ENCODE measurements at places on chromosomes 12 and 14.

DNA sequence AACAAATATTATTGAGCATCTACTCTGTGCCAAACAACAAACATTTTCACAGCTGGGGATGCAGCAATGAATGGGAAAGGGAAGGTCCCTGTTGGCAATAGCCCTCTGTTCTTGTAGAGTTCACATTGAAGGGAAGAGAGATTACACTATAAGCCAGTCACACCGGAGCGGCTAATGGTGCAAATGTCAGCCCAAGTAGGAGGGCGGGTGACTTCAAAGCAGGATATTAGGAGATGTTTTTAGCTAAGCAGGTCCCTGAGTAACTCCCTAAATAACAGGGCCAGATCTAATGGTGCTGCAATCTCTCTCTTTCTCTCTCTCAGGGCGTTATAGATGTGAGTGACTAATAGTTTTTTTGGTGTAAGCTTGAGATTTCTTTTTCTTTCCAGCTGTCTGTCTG, 30.7 kb downstream of the FLVCR2 start:
- DNase-seq: no peak

GRCh38 chr12:31759632-31760459, 31.0 kb upstream of the AMN1 start:
- DNase-seq: no peak

- DNase-seq: no peak
Observed at GRCh38 chr12:128073937-128074336, 193.0 kb upstream of the TMEM132C start.

GRCh38 chr12:2958432-2959191, 585 bp upstream of the TEAD4 start:
- peak; percentile 71 for DNase-seq

DNA sequence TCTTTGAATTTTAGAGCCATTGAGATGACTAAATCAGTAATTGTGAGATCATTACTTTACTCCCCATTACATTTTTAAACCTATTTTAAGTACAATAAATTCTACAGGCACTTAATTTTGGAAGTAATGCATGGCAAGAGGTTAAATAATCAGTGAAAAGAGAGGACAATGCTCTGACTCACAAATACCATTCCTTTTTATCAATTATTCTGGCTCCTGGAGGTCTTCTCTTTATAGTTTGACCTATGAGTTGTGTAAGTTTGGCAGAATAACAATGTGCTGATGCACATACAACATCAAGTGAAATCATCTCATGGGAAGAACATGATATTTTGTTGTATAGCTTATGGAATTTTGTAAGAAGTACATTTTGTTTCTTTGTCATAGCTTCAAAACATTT, 166.7 kb downstream of the TMTC3 start:
- DNase-seq: peak; percentile 90

- no peak for DNase-seq
Observed at GRCh38 chr14:38755036-38755435, 348.0 kb downstream of the SEC23A start.

DNA sequence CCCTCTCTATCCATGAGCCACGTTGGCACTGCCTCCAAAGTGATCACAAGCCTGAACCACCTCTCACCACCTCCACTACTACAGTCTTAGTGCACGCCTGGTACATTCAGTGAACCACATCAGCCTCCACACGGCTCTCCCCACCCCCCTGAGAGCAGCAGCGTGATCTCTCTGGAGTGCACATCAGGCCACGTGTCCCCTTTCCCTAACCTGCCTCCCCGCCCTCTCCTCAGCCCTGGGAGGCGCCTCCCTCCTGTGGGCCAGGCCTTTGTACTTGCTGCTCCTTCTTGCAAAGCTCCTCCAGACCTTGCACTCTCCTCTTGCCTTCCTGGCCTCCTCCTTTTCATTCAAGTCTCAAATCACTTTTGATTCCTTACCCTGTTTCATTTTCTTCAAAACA, 49.8 kb downstream of the SLC6A12 start:
- no peak for DNase-seq

DNA sequence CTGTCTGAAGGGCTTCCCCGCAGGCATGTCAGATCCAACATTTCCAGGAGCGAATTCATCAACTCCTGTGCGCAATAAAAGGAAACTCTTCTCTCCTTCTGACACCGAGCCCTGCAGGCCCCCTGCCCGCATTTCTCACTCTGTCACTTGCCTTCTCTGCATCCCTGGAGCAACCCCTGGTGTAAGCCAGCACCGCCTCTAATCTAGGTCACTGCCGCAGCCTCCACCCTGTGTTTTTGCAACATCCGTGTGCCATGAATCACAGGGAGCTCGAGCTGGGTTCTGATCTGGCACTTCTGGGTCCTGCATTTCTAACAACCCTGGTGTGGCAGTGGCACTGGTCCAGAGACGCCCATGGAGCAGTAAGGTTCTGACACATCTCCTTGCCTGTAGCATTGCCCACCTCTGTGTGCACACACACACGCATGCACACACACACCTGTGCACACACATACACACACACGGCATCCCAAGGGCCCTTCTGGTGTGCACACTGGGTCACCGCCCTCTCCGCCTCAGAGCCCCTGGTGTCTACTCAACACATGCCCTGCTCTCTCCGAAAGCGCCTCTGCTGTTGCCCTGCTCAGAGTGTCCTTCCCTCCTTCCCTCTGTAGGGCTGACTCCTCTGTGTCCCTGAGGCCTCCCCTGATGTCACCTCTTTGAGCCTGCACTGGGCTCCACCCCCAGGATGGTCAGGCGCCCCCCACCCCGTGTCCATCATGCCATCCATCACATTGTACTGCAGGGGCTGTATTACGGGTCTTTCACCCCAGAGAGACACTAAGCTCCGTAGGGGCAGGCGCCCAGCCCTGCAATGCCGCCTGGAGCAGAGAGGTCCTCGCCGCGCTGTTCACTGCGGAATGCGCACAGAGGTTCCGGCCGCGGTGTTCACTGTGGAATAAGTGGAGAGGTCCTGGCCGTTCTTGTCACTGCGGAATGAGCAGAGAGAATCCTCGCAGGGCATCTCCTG, 111.4 kb upstream of the SFSWAP start:
- no peak for DNase-seq

DNA sequence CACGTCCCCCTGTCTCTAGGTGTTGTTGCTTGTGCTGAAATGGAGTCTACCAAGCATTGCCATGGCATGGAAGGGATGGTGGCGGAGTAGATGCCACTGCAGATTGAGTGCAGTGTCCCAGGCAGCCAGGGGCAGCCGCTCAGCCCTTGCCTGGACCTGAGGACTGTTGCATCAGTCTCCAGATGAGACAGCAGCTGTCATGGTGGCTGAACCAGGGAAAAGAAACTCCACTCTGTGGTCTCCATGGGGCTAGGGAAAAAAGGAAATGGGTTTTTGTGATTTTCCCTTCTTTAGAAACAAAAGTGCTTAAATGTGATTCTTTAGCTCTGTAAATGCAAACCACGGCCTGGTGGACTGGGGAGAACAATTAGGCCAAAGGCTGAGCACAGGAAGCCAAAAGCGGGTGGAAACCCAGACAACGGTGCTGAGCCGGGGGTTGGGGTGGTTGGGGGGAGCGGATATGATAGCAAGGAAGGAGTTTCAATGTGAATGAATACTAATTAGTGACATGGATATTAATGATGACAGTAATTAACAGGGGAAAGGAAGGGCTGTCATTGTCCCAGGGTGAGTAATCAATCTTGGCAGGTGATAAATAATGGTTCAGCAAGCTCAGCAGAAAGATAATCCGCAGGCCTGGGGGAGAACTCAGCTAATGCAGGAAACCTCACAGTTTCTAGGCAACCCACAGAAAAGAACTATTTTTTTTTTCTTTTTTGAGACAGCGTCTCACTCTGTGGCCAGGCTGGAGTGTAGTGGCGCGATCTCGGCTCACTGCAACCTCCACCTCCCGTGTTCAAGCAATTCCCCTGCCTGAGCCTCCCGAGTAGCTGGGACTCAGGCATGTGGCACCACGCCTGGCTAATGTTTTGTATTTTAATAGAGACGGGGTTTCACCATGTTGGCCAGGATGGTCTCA, 442.6 kb downstream of the DPF3 start:
- no peak for DNase-seq

- DNase-seq: no peak
Observed at GRCh38 chr12:6177642-6178358, 22.4 kb upstream of the CD9 start.

GRCh38 chr14:34218881-34219280, 243.2 kb downstream of the SPTSSA start:
- no peak for DNase-seq

- peak; percentile 56 for DNase-seq
Observed at GRCh38 chr12:51814311-51815088, 34.0 kb downstream of the FIGNL2 start.

GRCh38 chr12:92255741-92256140, 110.1 kb upstream of the BTG1 start:
- no peak for DNase-seq

- DNase-seq: no peak
Observed at GRCh38 chr12:95962222-95962621, 19.1 kb downstream of the AMDHD1 start.

DNA sequence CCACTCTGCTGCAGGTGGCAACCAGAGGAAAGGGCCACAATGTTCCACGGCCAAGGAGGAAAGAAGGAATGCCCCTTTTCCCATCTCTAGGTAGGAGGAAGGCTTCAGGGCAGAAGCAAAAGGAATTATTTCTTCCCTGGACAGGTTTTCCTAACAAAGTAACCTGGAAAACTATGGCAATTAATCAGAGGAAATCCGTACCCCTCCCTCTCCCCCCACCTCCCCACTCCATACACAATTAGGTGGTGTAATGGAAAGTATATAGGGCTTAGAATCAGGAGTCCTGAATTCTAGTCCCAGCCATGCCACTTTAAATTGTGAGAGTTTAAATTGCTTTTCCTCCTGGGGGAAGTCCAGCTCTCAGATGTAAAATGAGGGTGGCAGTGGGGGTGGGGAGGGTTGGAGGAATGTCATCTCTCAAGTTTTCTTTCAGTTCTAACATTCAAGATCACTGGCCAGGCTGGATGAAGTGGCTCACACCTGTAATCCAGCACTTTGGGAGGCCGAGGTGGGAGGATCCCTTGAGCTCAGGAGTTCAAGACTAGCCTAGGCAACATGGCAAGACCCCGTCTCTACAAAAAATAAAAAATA, 1.7 kb downstream of the DHH start:
- no peak for DNase-seq

DNA sequence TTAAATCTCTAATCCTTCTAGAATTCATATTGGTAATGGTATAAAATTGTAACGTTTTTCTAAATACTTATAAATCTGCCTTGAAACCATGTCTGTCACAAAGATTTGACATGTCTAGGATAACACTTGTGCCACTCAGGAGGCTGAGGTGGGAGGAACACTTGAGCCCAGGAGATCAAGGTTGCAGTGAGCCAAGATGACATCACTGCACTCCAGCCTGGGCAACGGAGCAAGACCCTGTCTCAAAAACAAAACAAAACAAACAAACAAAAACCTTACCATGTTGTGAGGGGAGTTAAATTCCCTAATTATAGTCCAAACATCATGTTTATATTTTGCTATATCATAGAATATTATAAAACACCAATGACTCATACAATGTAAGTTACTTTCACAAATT, 317.5 kb upstream of the SOX5 start:
- DNase-seq: no peak

- no peak for DNase-seq
Observed at GRCh38 chr12:116698554-116699075, 39.3 kb downstream of the SPRING1 start.

DNA sequence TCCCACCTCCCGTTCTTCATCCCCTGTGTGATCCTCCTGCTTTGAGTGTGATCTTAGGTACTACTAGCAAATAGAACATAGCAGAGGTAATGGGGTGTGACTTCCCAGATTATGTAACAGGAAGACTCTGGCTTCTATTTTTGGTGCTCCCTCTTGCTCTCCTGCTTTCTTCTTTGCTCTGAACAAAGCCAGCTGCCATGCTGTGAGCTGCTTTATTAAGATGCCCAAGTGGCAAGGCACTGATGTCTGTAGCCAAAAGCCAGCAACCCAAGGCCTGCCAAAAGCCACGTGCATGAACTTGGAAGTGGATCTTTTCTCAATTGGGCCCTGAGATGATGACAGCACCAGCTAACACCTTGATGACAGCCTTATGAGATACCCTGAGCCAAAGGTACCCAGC, 5.8 kb upstream of the MFAP5 start:
- no peak for DNase-seq

- no peak for DNase-seq
Observed at GRCh38 chr12:6708960-6709394, 8.4 kb upstream of the PIANP start.

DNA sequence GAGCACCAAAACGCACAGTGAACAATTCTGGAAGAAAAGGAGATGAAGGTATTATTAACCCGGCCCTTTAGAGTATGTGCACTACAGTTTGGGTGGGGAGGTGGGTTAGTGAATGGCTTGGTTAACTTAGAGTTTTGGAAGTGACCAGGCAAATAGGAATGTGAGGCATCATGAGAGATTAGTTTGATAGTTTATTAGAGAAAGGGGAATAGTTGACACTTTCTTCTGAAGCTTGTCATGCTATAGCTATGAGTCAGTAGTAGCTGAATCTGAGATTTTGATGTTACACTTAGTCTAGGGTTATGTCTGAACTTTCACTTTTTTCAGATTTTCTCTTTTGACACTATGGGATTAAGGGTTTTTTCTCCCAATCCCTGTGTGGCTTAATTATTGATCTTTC, 567.2 kb downstream of the SNAPC1 start:
- peak; percentile 22 for DNase-seq

DNA sequence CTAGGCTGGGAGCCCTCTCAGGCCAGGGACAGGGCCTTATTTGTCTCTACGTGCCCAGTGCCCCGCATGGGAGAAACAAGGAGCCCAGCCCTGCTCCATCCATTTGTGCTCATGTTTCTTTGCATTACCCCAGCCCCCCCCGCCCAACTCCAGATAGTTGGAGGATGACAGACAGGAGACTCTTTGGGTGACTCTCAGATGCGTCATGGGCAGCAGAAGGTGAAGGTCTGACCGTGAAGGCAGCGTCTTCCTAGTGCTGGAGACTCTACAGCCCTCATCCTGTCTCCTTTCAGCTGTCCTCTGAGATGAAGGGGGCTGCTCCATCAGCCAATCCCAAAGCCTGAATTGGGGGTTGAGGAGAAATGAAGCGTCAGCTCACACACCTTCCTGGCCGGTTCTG, 283 bp upstream of the PSMB11 start:
- no peak for DNase-seq

- peak; percentile 37 for DNase-seq
Observed at GRCh38 chr12:89040146-89040964, 311.9 kb downstream of the DUSP6 start.

DNA sequence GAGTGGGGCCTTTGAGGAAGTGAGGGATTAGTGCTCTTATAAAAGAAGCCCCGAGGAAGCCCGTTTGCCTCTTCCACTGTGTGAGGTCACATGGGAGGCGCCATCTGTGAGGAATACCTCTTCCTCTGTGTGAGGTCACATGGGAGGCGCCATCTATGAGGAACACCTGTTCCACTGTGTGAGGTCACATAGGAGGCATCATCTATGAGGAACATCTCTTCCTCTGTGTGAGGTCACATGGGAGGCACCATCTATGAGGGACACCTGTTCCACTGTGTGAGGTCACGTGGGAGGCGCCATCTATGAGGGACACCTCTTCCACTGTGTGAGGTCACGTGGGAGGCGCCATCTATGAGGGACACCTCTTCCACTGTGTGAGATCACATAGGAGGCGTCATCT, 69.7 kb downstream of the SLC24A4 start:
- DNase-seq: no peak

- DNase-seq: no peak
Observed at GRCh38 chr14:84401631-84402030, 1128.3 kb upstream of the FLRT2 start.

GRCh38 chr14:68522510-68523325, 270.1 kb downstream of the ZFP36L1 start:
- no peak for DNase-seq
